ENCODE measurements at places on chromosomes 16 and 17.

DNA sequence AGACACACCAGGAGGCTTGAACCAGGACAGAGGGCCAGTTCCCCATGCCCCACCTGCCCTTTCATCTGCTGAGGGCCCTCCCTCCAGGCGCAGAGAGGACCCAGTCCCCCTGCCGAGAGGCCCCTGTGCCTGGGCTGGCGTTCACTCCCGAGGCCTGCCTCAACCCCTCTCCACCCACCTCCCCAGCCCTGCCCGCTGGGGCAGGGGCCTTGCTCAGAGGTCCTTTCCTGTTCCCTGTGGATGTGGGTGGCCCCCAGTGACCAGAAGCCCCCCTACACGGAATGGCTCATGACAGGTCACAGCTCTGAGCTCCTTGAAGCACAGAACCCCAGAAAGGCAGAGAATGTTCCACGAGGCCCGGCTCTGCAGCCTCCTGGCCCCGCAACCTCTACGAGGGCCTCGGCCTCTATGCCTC is 6.7 kb downstream of the TMC6 start:
- DNase-seq = no peak

GRCh38 chr17:3754458-3755334 is 31.0 kb downstream of the HASPIN start:
- peak; percentile 71 for DNase-seq

GRCh38 chr17:43021741-43022512 is at the start of gene VAT1:
TSS of gene VAT1 (minus strand) at chr17:43022385. CDS start at chr17:43022322, 63 bp downstream.
- peak; percentile 50 for DNase-seq

DNA sequence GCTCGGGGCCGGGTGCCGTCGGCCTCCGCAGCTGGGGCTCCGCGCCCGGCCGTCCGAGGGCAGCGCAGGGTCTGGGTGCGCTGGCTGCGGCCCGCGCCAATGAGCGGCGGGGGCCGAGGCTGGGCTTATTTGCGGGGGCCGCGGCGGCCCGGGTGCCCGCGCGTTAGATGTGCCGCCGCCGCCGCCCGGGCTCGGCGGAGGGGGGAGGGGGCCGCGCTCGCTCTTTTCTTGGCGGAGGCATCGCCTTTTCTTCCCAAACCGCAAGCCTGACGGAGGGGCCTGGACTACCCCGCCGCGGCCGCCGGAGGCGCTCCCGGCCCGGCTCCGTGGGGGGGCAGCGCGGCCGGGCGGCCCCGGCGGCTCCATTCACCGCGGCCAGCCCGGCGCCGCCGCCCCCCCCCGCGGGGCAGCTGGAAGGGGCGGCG is at the start of gene NOTUM:
Gene NOTUM, minus strand, starts transcription at position 101 of the 425 bp plus-strand sequence. CDS start 278 bp downstream, outside the sequence.
- no peak for DNase-seq

GRCh38 chr17:63646488-63646806 is 24.2 kb downstream of the MAP3K3 start:
- DNase-seq = no peak

GRCh38 chr16:84585886-84586285 is 32.0 kb downstream of the COTL1 start:
- no peak for DNase-seq

- DNase-seq = no peak
Measured at GRCh38 chr17:63785556-63785955, 11.6 kb downstream of the DDX42 start.

- DNase-seq = no peak
Measured at GRCh38 chr17:77579131-77579530, 379.4 kb upstream of the TNRC6C start.

- DNase-seq = peak; percentile 44
Measured at GRCh38 chr16:23847948-23848347, 12.2 kb downstream of the PRKCB start.

- DNase-seq = no peak
Measured at GRCh38 chr17:3697103-3697476, 1.1 kb upstream of the P2RX5 start.

- DNase-seq = no peak
Measured at GRCh38 chr16:27729516-27730304, 179.8 kb downstream of the KATNIP start.

- no peak for DNase-seq
Measured at GRCh38 chr16:9957002-9957401, 225.2 kb downstream of the GRIN2A start.

GRCh38 chr16:56630134-56630533 is 2.3 kb upstream of the MT1M start:
- no peak for DNase-seq

GRCh38 chr16:18984435-18985005 is 786 bp downstream of the TMC7 start:
- no peak for DNase-seq

- DNase-seq = no peak
Measured at GRCh38 chr16:3945751-3946603, 65.5 kb upstream of the CREBBP start.

DNA sequence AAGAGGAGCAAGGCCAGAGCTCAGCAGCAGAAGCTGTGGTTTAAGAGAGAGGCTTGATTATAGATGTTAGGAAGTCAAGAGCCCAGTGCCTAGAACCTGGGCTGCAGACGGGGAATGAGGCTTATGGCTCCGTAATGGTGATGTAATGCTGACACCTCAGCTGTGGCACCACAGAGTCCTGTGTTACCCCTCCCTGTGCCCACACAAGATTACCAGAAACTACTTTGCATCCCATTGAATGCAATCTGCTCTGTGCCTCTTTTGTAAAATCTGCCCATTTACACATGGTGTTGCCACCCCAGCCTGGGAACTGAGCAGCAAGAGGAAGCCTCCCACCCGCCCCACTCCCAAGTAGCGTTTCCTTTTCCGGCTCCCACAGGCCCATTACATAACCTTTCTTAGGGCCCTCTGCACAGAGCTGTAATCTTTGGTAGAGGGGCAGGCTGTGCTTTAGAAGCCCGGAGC is 57.0 kb downstream of the PITPNC1 start:
- peak; percentile 77 for DNase-seq

- DNase-seq = no peak
Measured at GRCh38 chr17:69547947-69548346, 133.4 kb downstream of the MAP2K6 start.

DNA sequence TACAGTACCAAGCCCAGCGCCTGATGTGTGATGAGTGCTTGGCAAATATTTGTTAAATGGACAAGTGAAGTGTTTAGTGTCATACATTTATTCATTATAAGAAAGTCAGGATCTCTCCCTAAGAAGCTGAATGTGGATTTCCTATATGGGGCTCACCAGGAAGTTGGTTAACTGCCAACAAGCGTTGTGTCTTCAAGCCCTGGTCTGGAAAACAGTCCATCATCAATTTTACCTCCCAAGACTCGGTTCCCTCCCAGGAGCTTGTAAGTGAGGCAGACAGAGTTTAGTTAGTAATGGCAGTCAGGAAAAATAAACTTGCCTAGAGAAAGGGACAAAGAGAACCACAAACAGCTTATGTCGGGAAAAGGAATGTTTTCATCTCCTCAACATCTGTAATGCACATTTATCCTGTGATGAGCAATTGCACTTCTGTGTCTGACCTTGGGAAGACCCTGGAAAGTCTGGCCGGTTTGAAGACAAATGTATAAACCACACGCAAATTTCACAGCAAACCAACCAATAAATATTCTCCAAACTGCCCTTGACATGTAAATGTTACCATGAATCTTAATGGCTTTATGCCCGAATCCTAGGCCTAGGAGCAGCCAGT is 28.3 kb downstream of the C16orf95 start:
- no peak for DNase-seq

GRCh38 chr16:625977-626765 is 4.6 kb upstream of the WFIKKN1 start:
- no peak for DNase-seq

DNA sequence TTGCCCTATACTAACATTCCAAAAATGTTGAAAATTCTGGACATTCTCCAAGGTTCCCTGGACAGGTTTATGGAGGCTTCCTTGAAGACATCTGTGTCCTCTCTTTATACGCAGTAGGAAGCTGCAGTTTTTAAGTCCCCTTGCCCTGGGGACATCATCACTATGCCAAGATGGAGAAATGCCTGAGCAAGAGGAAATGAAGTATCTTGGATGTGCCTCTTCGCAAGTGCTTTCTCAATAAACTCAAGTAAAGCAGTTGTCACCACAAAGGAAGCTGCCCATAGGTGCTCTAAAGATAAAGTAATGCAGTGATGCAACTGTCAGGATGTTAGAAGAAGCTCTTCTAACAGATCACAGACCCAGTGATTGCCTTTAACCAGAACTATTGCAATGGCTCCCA is 71.0 kb downstream of the CDYL2 start:
- DNase-seq = no peak

GRCh38 chr17:57627591-57627990 is 117.5 kb downstream of the CCDC182 start:
- no peak for DNase-seq

- DNase-seq = no peak
Measured at GRCh38 chr16:804193-805048, 3.9 kb upstream of the GNG13 start.

GRCh38 chr17:65463242-65463641 is 98.2 kb downstream of the AXIN2 start:
- DNase-seq = no peak

- no peak for DNase-seq
Measured at GRCh38 chr16:82382521-82382920, 212.5 kb upstream of the MPHOSPH6 start.

DNA sequence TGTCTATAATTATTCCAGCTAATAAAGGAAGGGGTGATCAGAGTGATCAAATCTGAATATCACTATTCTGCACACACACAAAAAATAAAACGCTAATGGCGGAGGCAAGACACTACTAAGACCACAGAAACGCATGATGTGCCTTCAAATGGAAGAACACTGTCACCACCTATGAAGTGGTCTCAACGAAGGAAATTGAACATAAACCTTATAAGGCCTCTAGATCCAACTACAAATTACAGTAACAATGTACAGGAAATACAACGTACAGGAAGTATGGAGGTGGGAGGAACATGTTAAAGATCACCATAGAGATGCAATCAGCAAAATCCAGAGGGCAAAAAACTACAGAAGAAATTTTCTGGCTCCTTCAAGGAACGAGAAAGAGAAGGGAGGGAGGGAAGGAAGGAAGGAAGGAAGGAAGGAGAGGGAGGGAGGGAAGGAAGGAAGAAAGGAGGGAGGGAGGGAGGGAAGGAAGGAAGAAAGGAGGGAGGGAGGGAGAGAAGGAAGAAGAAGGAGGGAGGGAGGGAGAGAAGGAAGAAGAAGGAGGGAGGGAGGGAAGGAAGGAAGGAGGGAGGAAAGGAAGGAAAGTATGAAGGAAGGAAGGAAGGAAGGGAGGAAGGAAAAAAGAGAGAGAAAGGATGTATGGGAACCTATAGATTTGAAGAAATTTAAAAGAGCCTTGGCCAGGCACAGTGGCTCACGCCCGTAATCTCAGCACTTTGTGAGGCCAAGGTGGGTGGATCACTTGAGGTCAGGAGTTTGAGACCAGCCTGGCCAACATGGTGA is 3.1 kb upstream of the SGCA start:
- no peak for DNase-seq

DNA sequence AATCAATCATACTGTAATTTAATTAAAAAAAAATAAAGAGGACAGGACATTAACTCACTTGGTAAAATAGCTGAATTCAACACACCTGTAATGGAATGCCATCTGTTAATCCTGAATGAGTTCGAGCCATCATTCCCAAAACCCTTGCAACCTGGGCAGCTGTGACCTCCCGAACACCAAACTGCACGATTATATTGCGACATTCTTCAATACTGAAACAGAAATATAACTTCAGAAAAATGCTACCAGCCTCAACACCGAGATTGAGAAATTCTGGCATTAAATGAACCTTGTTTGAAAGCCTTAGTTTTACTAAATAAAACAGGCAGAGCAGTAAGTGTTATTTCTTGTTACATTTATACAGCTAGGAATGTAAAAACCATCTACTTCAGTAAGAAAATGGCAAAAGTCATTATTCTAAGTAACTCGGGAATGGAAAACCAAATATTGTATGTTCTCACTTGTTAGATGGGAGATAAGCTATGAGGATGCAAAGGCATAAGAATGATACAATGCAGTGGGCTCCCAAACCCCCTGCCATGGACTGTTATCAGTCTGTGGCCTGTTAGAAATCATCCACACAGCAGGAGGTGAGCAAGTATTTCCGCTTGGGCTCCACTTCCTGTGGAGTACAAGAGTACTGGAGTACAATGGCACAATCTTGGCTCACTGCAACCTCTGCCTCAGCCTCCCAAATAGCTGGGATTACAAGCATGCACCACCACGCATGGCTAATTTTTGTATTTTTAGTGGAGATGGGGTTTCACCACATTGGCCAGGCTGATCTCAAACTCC is 46.5 kb downstream of the CNOT1 start:
- DNase-seq = no peak

DNA sequence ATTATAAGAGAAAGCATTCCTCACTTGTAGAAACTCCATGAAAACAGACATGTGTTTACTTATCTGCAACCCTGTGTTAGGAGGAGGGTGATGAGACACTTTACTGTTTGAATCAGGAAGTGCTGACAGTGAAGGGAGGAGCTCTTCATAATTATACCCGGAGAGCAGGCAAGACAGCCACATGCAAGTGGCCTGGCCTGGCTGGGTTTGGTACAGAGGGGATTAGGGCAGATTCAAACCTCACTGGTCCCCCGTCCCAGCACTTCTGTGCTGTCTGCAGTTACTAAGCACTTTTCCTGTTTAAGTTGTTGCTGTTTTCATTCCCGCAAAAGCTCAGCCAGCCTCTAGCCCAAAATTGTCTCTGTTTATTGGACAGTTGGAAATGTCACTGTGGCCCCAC is 78.5 kb downstream of the WWOX start:
- DNase-seq = no peak

- DNase-seq = no peak
Measured at GRCh38 chr16:9124908-9125584, 33.6 kb downstream of the HAPSTR1 start.

- DNase-seq = no peak
Measured at GRCh38 chr17:73902416-73903181, 258.4 kb upstream of the SDK2 start.

- peak; percentile 84 for DNase-seq
Measured at GRCh38 chr16:3021449-3022207, 1.5 kb downstream of the TNFRSF12A start.

- DNase-seq = no peak
Measured at GRCh38 chr17:29962656-29963055, 21.2 kb downstream of the EFCAB5 start.

- DNase-seq = no peak
Measured at GRCh38 chr16:24978370-24978914, 36.7 kb downstream of the ARHGAP17 start.

DNA sequence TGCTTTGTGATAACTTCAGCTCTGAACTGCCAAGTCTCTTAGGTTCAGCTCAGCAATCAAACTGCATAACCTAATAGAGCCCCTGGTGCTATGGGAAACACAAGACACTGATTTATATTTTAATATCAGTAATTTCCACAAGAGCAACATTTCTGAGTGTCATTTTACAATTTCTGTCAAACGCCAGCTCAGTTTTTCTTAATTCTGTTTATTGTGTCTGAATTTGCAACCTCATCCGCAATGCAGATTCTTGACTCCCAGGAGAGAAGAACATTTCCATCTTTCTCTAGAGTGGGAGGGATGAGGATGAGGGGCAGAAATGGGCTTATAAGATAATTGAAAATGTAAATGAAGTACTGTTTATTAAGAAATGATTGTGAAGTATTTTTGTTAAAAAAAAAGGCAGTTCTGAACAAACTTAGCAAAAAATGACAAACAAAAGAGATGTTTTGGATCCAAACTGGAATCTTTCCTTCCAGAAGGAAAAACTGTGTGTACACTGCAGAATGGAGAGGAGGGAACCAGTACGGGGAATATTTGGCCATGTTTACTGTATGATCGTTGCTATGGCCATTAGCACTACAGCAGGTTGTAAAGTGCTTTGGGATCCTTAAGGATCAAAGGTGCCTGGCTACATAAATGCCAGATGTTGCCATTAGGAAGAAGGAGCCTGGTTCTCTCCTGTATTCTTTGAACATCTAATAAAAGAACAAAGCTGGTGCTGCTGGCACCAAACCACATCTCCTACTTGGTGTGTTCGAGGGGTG is 7.4 kb upstream of the PMFBP1 start:
- no peak for DNase-seq

Measured in CD4-positive, alpha-beta T cell treated with Interleukin-15 for 4 hours (primary cell).